Urinary bladder (tissue), 4 donors: ENCODE measurements at places on chromosomes 1 and 21. TPM values are rescaled to one million over a fixed set of nuclear protein-coding genes. Genes with fewer than 3 reads are reported as not detected.

GJA9 gene
- total RNA-seq, result 0.16 TPM

MLLT11 gene
- total RNA-seq, result 4.8 TPM

TYW3 gene
- 23.6 TPM for total RNA-seq

HAO2 gene
- 0.16 TPM for total RNA-seq
